ENCODE measurements at places on chromosomes 7 and 10.

DNA sequence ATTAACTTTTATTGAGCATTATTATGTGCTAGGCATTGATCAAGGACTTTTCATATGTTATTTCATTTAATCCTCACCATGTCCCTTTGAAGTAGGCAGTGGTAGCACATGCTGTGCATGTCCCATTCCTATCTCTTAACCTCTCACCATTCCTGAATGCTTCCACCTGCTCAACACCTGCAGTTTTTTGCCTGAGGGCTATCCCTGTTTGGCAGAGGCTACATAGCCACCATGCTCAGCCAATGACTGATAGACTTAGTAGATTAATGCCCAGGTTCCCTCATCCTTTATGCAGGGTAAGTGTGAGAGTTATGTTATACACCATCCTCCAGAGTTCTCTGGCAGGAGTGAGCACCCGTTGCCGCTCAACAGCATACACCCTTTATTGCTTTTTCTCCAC lies 387.8 kb downstream of the BBS9 start:
- no peak for DNase-seq

GRCh38 chr10:119700321-119700954 lies 25.4 kb upstream of the INPP5F start:
- no peak for DNase-seq

DNA sequence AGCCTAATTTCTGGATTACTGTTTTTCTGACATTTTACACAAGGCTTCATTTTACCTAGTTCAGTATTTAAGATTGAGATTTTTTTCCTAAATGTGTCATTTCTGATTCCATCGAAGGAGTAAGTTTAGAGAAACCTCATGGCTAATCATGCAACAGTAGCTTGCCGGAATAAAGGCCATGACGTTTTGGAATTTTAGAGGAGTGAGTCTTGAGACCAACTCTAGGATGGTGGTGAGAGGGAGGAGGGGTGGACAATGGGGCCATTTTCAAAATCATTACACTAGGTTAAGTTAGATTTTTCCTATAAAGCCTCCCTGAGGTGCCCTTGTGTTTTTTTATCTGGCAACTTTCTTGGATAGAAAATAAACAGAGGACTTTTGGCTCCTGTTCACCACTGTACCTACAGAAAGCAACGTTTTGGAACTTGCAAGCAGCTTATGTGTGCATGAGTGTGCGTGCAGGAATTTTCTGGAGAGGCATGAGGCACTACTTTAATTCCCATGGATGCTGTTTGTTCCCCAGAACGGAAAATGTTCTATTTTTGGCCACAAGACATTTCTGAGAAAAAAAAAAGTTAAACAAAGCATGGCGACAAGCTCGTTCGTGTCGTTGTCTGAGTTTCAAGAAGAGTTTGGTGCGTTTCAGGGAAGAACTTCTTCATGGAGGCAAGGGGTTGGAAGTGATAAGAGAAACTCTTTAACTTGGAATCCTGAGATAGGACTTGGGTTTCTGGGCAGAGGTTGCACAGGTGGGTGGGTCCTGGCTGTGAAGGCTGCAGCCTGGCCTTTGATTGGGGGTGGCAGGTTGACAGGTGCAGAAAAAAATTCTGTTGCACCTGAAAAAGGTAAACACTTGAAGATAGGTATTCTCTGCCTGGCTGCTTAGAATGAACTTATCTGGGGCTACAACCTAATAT lies 178.1 kb downstream of the PTEN start:
- DNase-seq: no peak

GRCh38 chr7:41205600-41205999 lies 497.3 kb downstream of the INHBA start:
- no peak for DNase-seq

GRCh38 chr7:31192986-31193385 lies 140.9 kb downstream of the ADCYAP1R1 start:
- DNase-seq: no peak

GRCh38 chr10:78966182-78966787 lies 102.5 kb upstream of the ZMIZ1 start:
- DNase-seq: no peak

GRCh38 chr10:114142018-114142417 lies 32.0 kb downstream of the CCDC186 start:
- DNase-seq: no peak

GRCh38 chr10:129704225-129704624 lies 237.2 kb downstream of the MGMT start:
- DNase-seq: no peak

- DNase-seq: no peak
These were observed 101.1 kb downstream of the MAGI2 start for GRCh38 chr7:79352323-79352722.

DNA sequence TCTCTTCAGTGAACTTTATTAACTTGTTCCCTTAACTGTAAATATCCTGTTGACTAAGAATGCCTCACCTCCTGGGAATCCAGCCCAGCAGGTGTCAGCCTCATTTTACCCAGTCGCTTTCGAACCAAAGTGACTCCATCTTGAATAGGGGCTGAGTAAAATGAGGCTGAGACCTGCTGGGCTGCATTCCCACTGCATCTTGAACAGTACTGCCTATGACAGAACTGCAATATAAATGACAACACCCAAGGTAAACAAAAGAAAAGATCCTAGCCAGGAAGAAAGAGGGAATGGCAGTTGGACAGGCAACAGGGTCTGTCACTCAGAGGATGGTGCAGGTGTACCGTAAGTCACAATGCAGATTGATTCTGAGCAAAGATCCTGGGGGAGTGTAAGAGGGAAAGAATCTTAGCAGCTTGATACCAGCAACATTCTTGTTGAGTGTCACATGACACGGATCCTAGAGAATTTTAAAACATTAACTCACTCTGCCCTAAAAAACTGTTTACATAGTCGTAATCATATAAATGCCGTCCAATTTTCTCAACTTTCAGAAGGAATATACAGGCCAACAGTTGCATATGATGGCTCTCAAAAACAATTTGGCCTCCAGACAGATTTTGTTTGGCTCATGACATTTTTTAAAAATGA lies 4.4 kb upstream of the FAM107B start:
- peak; percentile 17 for DNase-seq

- no peak for DNase-seq
These were observed 520.2 kb upstream of the ZWINT start for GRCh38 chr10:56881218-56881617.

DNA sequence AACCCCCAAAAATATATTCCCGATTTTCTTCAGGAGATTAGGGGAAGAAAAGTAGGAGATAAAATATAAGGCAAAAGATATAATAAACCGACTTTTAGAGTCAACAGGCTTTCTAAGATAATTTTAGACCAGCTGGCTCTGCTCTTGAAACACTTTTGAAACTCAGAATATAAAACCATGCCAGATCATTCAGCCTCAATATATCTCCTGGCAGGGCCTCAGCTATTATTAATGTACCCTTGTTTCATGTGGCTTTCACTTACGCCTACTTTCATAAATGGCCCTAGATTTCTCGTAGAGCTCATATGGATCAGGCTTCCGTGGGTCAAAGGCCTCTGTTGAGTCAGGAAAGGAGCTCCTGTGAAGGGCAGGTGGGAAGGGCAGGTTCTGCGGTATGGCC lies 396.0 kb downstream of the PHTF2 start:
- DNase-seq: no peak

DNA sequence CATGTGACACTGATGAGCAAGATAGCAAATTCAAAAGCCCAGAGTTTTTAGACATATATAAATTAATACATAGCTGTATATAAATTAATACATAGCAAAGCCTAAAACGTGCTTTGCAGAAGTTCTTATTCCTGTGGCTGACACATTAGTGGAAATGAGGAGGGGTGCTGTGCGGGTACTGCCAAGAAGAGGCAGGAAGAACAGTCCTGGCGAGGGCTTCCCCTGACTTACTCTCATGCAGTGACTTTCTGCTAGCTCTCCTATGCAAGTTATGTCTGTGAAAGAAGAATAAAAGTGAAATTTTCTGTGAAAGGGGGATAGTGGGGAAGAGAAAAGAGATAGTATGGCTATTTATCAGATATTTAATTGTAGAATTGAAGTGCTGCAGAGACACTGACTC lies 27.6 kb downstream of the TWIST1 start:
- no peak for DNase-seq

- DNase-seq: no peak
These were observed 103.0 kb downstream of the CELF2 start for GRCh38 chr10:11120711-11121110.

DNA sequence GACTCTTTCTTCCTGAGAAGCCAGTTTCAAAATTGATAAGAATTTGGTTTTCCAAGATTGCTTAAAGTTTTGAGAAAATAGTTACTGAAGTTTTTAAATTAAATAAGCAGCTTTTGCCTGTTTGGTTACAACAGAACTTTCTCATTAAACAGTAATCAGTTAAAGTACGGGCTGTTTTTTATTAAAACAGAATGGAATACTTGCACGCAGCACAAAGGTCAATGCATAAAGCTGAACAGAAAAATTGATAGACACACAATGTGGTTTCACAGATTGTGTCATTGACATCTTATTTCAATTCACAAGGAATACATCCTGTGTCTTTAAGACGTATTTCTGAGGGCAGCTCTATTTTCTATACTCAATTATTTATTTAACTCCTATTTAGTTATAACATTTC lies 192.2 kb downstream of the PRKG1 start:
- no peak for DNase-seq

DNA sequence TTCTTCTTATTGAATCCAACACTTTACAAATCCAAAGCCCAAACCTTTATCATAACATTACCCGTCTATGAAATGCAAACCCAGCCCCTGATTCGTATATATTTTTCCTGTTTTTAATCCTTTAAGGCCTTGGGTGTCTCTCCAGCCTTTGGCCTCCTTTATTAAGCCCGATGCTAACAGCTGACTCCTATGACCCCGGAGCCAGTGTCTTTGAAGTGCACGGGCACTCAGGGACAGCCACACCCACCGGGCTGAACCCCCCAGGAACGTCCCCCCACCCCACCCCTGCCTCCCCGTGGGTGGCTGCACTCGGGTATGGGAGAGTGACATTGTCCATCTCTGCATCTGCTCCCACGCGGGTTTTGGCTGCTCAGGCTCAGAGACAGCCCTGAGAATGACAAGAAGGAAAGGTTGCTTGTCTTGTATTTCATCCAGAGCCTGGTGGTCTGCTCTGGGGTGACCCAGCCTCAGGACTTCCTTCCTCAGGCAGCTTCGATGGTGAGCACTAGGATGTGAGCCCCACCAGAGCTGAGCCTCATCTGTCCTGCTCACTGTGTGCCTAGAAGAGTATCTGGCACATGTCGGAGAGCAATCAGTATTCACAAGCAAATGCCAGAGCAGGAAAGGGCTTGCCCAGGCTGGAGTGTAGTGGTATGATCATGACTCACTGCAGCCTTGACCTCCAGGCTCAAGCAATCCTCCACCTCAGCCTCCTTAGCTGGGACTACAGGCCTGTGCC lies 210.4 kb downstream of the SKIDA1 start:
- no peak for DNase-seq

DNA sequence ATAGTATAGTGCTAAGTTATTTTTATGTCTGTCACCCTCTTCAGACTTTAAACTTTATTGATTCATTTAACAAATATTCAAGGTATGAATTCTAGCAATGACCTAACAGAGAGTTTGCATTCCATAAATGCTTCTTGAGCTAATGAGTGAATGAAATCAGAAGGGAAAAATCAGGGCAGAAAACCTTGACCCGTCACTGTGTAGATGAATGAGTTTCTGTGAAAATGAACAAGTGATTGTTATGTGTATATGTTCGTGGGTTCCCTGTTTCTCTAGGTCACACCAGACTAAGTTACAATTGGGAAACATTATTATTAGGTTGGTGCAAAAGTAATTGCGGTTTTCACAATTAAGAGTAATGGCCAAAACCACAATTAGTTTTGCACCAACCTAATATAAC lies 30.1 kb downstream of the APBB1IP start:
- DNase-seq: no peak

GRCh38 chr10:109741712-109742111 lies 181.6 kb downstream of the XPNPEP1 start:
- no peak for DNase-seq

DNA sequence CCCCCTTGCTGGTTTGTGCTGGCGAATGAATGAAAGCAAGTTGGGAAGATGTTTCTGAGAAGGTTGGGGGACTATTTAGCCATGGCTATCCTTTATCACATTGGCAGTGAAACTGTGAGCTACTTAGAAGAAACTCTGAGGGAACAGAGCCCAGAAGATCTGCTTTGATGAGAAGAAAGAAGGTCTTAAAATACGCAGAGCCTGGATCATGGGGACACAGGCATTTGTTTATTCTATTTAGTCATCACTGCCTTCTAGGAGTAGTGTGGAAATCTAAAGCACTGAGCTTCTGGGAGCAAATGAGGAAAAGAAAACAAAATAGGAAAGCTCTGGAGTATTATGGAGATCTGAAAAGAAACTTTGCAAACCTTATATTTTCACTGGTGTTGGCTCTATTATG lies 28.5 kb downstream of the CPED1 start:
- DNase-seq: no peak

- no peak for DNase-seq
These were observed 315.7 kb upstream of the DGKB start for GRCh38 chr7:15218261-15218660.

DNA sequence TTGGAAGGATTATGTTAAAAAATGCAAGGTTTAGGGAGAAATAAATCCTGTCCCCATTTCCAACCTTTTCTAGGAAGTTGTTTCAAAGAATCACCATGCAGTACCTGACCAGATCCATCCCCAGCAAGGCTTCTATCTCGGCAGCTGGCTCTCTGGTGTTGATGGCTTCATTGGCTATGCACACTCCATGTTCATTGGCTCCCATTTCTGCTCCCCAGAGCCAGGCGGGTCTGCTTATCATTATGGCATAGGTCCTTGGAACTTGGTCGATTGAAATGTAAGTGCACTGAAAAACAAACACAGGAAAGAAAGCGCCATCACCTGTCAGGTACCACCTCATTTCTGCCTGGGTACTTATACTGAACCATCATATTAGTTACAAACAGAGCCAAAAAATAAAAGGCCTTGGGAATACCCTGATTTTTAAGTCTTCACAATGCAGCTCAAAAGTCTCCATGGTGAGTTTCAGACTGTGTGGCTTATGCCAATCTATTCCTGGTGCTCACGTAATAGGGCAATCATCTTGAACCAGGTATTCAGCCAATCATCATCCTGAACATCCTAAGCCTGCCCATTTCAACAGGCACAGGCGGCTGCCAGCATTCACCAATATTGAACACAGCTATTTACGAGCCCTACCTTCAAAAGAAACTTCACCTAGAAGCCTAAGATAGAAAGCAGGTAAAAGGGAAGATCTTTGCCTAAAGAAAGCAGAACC lies 34.4 kb downstream of the SCRN1 start:
- no peak for DNase-seq

DNA sequence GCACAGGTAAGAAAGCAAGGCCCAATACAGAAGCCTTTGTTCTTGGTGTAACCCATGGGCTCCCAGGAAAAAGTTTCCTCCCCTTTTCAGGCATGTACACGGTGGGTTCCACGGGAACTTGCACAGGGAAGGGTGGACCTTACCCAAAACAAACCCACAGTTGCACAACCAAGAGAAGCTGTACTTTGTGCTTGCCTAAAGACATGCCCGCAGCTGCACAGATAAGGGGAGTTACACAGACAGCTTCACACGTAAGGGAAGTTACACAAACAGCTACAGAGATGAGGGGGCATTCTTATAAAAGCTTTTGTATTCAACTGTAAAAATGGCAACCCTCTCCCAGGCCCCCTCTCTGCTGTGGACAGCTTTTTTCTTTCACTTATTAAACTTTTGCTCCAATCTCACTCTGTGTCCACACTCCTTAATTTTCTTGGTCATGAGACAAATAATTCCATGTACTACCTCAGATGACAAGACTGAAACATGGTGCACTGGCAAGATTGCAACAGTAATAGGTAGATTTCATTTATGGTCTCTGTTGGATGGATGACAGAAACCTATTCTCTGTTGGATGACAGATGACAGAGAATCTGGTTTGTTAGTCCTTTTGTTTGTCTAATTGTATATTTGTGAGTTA lies 72.9 kb downstream of the ATE1 start:
- no peak for DNase-seq
